ENCODE measurements at places on chromosomes 2 and 18.

DNA sequence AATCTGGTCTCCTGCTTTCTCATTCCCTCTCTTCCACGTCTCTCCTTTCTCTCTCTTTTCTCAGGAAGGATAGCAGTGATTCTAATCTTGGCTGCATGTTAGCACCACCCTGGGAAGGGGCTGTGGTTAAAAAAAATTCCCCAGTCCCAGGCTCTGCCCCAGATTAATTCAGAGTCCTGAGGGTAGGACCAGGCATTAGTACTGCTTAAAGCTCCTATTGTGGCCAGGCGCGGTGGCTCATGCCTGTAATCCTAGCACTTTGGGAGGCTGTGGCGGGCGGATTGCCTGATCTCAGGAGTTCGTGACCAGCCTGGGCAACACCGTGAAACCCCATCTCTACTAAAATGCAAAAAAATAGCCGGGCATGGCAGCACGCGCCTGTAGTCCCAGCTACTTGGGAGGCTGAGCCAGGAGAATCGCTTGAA, 35.4 kb upstream of the EML4 start:
- DNase-seq = no peak

GRCh38 chr2:95344215-95344583, 47.1 kb downstream of the KCNIP3 start:
- no peak for DNase-seq

GRCh38 chr18:74373428-74373827, 57.8 kb downstream of the C18orf63 start:
- DNase-seq = no peak

GRCh38 chr2:66103581-66103980, 331.3 kb upstream of the MEIS1 start:
- no peak for DNase-seq

DNA sequence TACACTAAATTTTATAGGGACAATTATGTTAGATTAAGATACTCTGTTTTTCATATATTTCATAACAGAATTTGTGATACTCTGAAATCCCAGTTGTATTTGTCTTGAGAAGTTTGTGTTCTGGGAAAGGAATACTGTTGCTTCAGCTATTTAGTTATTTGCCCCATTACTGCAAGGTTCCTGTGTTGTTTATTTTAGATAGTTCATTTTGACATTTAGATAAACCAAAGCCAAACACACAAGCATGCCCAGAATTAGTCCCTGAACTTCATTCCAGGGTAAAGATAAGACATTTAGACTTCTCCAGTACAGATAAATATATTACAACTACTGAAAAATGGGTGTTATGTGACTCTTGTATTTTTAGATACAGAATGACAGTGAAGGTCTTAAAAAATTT, 74.7 kb downstream of the BMPR2 start:
- DNase-seq = no peak

DNA sequence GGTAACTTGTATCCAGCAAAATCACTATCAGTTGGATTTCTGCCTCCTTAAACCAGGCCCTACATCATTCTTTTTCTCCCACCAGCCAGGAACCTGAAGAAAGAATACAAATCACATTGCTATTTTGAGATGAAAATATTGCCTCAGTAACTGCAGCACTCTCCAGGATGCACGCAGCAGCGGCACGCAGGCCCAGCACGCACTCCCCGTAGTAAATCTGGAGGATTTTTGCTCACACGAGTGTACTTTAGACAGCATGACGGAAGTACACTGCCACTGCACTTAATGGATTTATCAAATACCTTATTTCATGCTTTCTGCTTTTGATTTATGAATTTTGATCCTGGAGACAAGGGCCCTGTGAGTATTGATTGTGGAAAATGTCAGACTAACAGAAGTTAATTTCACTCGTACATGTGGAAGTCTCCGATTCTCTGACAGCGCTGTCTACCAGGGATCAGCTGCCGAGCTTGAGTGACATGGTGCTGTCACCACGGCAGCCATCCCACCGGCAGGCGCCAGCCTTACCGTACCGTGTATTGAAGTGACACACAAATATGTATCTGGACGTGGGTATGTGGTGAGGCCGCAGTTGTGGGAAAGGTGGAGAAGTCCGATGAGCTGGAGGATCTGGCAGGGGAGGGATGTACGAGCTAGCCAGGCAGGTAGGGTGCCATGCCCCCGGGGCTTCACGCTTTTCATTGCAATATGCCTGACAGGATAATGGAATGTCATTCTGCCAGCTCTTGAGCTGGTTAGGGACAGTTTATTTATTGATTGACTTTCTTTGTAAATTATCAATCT, 863.7 kb downstream of the GALR1 start:
- no peak for DNase-seq

GRCh38 chr2:38380397-38381130, 3.5 kb upstream of the ATL2 start:
- DNase-seq = peak; percentile 83

GRCh38 chr18:44592639-44593038, 88.0 kb upstream of the SETBP1 start:
- DNase-seq = no peak

GRCh38 chr2:98480598-98480997, 35.9 kb downstream of the INPP4A start:
- DNase-seq = no peak

DNA sequence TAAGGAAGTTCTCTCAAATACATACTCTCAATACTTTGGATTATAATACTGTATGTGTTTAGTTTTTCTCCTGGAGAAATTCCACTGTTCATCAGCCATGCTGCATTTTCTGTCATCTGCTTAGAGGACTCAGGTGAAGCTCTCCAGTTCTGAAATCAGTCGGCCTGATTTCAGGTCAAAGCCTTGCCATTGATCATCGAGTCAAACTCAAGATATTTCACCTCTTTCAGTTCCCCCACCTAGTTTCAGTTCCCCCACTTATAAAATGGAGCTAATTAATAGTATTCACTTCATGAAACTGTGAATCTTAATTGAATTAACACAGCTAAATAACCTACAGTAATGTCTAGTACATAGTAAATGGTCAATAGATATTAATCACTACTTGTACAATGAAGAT, 75.3 kb upstream of the L3MBTL4 start:
- DNase-seq = no peak

GRCh38 chr18:58848685-58849084, 16.0 kb upstream of the ZNF532 start:
- peak; percentile 6 for DNase-seq

GRCh38 chr2:38138419-38138818, 62.5 kb upstream of the CYP1B1 start:
- DNase-seq = no peak

DNA sequence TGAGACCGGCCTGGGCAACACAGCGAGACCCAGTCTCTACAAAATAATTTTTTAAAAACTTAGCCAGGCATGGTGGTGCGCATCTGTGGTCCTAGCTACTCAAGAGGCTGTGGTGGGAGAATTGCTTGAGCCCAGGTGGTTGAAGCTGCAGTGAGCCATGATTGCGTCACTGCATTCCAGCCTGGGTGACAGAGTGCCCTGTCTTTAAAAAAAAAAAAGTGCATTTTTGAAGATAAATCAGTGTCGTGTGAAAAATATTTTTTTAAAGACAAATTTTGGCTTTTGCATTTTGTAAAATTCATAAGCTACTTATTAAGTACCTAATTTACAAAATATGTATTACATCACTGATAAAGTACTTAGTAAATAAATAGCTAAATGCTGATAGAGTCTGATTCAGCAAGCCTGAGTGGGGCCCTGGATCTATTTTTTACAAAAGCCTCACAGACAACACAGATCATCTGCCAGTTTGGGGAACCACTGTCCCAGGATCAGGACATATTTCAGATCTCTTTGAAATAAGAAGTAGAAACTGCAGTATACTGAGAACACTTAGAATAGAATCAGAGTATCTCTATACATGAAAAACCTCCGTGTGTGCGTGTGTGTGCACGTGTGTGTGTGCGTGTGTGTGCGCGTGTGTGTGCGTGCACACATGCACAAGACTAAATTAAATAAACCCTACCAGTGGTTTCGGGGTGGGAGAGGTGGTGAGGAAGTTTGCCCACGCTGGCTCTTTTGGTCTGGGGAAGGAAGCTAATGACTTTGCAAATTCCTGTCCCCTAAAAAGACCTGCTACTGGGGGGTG, 61.6 kb downstream of the AAK1 start:
- DNase-seq = peak; percentile 86

GRCh38 chr18:55186588-55186987, 227.3 kb upstream of the CCDC68 start:
- no peak for DNase-seq

DNA sequence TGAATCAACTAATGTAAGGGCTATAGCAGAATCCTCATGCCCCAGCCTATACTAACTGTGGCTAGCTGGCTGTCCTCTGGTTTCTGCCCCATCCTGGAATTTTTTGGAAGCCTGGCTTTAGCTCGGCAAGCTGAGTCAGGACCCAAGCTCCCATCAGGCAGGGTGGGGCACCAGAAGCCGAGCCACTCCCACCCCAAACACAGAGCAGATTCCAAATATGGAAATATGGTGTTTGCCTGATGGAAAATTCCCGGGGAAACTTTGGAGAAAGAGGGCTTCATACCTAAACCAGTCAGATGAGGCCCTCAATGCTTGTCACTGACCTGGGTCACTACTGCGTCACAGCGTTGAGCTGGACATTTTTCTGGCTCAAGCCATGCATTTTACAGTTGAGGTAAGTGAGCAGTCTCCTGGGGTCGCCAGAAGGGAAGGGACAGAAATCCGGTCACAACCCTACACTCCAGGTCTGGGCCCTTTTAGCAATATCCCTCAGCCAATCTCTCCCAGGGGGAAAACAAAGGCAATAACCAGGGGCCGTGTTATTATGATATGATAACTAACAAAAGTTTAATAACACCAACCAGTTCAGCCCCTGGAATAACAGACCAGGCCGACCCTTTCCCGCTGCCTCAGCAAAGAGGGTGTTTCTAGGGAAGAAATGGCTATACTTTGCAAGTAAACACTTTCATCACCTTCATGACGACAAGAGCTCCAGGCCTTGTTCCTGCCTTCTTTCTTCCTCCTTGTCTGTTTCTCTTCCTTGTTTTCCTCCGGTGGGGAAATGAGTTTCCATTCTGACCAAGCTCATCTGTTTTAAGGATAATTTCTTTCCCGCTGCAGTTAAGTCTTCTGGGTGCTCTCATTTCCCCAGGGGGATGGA, 37.7 kb downstream of the PSD4 start:
- DNase-seq = peak; percentile 67

DNA sequence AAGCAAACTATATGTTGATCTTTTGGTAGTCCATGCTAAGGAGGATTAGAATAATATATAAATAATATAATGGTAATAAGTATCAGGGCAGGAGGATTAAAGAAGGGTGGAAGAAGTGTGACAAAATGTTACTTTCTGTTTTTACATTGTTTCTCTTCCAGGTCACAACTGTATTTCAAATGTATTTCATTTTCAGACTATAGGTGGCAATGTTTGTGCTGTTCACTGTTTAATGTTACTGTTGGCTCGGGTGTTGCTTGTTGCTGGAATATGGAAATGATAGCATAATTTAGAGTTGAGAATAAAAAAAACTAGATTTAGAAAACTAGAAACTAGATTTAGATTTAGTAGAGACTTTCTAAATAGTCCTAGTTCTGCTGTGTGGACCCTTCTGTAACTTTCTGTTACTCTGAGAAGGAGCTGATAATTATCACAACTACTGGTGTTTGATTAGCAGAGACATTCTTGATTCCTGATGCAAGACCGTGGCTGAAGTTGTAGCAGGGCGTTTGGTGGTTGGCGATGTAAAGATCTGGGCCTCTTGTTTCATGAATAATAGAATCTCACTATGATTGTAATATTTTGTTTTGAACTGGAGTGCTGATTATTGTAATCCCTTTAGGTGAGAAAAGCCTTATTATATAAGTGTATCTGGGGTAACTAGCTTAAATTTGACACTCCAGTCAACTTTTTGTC, 7.9 kb downstream of the NEDD4L start:
- no peak for DNase-seq

DNA sequence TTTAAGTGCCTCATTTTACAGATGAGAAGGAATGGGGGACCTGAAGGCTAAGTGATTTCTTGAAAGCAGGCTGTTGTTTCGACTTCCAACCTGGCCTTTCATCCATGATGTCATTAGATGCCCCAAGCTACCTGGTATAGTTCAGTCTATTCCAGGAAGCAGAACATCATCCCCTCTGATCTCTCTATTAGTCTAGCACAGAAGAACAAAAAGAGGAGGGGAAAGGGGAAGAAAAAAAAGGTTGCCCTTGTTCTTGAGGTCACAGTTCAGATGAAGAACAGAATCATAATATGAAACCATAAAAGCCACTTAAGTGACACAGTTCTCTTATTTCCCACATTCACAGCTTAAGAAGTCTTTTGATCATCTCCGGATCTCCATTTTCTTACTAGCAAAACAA, 386.2 kb upstream of the HNRNPA3 start:
- DNase-seq = no peak

DNA sequence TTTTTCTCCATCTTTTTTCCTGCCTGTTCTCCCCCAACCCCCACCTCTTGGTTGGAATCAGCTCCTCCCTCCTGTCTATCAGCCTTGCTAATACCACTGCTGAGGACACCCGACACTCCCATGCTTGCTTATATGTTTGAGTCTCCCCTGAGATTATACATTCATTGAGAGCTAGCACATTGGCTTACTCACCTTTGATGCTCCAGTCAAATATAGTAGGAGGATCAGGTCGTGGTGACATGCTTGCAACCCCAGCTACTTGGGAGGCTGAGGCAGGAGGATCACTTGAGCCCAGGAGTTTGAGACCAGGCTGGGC, 91.5 kb upstream of the CCBE1 start:
- DNase-seq = no peak

All from inflammatory macrophage (primary cell).